ENCODE measurements at places on chromosomes 7 and 10.

DNA sequence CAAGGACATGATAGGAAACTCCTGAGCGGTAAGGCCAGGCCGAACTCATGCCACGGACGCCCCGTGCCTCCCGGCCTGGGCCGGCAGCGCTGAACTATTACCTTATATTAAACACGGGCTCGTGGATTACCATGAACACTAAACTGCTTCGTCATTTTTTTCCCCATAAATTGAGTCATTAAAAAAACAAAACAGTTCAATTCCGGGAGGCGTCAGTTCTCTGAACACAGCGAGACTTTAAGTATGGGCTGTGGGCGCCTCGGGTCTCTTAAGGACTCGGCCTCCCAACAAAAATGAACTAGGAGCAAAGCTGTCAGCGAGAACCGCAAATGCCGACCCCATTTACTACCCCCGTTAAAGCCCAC is 519 bp downstream of the PITRM1 start:
- no peak for DNase-seq

DNA sequence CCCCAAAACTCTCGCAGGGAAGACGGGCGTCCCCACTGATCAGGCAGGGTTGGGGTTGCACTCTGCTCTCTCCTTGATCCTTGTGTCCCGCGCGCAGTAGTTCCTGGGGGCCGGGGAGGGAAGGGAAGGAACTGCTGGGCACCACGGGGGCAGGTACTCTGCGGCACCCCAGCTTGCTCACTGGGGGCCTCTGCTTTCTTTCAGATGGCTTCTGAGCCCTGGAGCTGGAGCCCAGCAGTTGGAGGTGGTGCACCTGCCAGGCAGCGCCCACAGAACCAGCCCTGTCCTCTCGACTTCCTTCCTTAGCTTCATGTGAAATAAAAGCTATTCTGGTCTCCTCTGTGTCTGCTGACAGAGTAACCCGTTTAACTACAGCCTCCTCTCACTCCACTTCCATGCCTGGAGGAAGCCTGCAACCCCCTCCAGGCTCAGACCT is 12.2 kb downstream of the PLAC9 start:
- DNase-seq: peak; percentile 43

- peak; percentile 30 for DNase-seq
Measured at GRCh38 chr10:101467286-101467770, 113.4 kb downstream of the BTRC start.

DNA sequence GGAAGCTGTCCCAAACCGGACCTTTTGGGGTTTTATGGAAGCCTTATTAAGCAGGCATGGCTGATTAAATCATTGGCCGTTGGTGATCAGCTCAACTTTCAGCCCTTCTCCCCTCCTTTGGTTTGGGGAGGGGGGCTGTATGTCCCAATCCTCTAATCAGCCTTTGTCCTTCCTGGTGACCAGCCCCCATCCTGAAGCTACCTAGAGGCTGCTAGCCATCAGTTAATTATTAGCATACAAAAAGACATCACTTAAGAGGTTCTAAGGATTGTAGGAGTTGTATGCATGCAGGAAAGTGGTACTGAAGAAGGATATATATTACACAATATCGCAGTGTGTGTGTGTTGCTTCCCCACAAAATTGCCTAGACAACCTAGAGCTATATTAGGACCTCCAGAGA is 553.3 kb upstream of the FZD8 start:
- no peak for DNase-seq

DNA sequence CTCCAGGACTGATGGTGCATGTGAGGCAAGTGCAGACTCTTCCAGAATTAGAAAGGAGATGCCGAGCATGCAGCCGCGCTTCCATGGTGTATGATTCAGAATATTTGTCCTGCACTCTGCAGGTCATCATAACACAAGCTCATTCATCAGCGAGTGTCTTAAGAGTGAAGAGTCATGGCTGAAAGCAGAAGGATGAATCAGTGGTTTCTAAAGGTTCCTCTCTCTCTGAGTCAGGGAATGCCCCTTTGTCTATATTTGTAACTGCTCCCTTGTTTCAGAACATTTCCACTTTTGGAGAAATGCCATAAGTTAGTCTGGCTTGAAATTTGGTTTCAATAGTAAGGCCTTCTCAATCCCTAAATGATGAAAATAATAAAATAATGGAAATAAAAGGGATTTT is 52.3 kb downstream of the HECW1 start:
- no peak for DNase-seq

DNA sequence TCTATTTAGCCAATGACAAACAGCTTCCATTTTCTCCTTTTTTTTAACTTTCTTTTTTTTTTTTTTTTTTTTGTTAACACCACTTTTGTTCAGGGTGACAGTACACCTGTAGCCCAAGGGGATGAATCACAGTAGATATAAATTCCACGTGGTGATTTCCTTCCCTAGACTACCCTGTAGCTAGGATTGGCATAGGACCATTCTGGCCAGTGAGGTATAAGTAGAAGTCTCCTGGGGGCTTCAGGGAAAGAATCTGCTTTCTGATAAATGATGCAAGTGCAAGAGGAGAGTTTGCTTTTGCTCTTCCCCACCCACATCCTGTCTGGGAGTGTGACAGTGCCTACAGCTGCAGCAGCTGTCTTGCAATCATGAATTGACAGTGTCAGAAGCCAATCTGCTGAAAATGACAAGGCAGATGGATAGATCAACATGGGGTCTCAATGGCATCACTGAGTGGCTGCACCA is 63.2 kb upstream of the TOMM7 start:
- no peak for DNase-seq
